ENCODE measurements at places on chromosomes 2 and 18.

DNA sequence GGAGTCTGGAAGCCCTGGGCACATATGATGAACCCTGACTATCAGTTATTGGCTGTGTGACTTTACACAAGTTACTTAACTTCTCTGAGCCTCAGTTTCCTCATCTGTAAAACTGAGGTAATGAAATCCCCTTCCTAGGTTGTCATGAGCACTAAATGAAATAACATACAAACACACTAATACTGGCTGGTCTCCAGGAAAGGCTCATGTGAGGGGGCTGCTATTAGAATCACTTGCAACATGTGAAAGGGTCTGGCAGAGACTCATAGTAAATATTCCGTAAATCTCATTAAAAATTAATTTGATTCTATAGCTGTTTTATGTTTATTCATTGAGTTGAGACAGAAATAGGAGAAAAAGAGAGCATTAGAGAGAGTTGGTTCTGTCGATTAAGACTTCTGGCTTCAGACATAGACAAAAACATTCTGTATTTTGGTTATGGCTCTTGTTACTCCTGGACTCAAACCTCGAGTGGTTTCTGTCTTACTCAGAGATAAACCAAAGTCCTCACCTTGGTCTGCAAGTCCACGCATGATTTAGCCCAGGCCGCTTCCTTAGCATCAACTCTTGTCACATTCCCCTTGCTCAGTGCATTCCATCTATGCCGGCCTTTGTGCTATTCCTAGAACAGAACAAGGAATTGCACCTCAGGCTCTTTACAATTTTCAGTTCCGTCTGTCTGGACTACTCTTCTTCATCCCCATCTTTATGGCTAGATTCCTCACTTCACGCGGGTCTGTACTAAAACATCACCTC lies 139.1 kb downstream of the NXPH2 start:
- no peak for DNase-seq

DNA sequence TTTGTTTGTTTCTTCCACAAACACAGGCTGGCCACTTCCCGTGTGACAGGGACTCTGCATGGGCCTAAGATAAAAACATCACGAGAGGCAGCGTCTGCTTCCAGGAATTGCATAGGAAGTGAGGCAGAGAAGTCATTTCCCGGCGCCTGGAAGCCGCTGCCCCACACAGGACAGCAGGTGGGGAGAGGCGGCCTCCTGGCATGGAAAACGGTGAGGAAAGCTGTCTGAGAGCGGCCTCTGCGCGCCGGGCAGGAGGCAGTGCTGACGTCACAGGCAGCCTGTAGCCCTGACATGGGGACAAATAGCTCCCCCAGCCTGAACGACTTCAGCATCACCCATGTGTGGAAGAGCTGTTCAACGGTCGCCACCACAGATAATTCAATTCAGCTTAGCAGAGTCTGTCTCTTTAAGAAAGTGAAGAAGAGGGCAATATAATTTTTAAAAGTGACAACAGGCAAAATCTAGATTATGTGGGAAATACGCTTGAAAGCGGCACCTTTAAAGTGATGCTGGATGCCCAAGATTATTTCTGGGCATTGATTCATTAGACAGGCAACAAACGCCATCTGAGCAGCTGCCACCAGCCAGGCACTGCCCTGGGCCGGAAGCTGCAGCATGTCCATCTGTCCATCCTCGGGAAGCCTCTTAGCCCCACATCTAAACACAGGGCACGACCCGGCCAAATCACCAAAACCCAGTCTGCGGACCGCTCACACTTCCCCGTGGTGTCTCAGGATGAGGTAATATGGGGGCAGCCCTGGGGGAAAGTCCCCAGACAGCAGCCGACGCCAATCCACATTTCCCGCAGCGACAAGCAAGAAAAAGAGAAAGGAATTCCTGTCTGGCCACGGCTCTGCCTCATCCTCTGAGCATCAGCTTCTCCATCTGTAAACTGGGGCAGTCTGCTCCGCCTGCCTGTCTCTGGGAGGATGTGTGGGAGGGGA lies 138.9 kb downstream of the PXDN start:
- no peak for DNase-seq

DNA sequence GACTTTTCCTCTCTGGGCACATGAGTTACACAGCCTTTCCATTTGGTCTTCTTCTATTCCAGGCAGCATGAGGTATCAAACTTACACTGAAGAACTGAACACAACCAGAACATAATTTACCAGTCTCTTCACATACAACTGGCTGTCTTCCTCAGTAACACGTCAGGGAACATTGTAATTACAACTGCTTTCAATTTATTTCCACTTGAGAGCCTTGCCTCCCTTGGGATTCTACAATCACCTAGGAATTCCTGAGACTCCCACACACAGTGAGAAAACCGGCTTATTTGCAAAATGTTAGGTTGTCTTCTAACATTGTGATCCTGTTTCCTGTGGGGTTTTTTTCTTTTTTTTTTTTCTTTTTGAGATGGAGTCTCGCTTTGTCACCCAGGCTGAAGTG lies 149.9 kb downstream of the TMX3 start:
- DNase-seq, result no peak

DNA sequence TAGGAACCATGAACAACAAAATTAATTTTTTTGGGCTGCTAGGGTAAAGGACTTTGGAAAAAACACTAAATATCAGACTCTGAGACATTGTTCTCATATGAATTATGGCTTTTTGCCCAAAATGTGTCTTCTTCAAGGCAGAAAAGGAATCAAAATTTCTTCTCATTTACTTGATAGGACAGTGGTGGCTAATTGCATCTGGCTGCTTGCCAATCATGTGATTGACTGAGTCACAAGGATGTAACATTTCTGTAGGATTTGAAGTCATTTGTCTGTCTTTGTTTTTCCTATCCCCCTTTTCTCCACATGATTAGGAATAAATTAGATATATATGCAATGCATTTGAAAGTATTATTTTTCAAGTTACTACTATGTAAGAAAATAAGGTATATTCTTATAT lies 130.2 kb downstream of the SLC4A10 start:
- DNase-seq, result no peak

DNA sequence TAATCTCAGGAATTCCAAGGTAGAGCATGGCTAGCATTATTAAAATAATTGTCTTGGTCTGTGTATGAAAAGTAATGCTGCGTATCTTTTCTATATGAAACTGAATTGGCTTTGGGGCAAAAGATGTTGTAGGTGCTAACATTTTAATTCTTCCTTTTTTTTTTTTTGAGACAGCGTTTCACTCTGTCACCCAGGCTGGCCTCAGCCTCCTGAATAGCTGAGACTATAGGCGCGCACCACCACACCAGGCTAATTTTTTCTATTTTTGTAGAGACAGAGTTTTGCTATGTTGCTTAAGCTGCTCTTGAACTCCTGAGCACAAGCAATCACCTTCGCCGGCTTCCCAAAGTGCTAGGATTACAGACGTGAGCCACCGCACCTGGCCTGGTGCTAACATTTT lies 172.6 kb upstream of the STON1 start:
- no peak for DNase-seq

DNA sequence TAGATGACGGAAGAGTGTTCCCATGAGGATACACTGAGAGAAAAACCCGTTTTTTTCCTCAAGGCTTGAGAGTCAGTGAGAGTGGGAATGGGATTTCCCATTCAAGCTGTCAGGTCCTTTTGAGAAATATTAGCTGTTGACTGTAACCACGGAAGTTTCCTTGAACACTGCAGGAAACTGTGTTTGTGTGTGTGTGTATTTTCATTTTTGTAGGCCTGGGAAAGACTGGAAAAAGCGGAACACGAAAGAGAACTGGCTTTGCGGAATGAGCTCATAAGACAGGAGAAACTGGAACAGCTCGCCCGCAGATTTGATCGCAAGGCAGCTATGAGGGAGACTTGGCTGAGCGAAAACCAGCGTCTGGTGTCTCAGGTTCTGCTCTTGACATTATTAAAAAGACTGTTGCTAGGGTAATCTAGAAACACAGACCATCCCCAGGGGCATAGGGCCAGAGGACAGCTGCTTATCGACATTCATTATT lies 98.8 kb upstream of the EML6 start:
- DNase-seq, result no peak

GRCh38 chr2:173854840-173855239 lies 110.3 kb downstream of the SP3 start:
- DNase-seq, result no peak

DNA sequence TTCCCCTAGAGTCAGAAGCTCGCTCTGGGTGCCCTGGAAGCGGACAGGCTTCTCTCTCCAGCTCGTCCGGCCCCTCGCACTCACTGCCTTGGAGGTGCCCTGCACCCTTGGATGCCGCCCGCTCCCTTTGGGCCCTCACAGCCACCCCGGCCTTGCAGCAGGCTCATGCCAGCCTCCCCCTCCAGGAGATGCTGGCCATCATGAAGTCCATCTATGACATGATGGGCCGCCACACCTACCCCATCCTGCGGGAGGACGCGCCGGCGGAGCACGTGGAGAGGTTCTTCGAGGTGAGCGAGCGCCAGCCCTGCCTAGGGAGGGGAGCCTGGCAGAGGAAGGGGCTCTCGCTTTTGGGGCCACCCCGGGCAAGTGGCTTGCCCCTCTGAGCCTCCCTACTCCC lies 20.3 kb upstream of the FAHD2A start:
- DNase-seq, result no peak

DNA sequence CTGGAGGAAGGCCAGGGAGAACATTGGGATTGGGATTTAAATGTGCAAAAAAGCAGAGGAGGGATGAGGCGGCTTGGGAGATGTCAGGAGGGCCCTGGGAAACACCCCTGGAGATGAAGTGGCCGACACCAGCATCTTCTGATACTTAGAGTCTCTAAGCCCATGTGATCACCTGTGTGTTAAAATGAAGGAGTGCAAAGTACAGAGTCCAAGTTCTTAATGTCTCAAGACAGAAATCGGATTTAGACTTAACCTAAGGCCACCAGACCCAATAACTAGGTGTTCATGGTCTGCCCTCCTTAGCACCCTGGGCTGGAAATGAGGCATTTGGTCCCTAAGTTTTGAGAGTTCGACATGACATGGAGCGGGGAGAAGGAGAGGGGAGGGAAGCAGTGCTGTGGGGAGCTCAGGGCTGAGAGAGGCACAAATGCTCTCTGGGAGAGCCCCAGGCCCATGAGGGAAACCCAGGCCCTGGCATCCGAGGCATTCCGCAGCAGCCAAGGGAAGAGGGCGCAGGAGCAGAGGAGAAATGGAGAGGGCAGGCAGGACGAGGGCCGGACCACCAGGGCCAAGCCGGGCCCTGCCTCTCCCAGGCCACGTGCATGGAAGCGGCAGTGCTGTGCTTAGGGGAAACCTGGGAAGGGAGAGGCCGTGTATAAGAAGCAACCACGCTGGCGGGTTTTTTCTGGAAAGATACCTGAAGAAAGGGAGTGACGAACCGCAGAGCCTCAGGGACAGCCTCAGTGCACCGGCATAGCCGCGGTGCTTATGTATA lies 63.3 kb downstream of the SFXN5 start:
- no peak for DNase-seq

DNA sequence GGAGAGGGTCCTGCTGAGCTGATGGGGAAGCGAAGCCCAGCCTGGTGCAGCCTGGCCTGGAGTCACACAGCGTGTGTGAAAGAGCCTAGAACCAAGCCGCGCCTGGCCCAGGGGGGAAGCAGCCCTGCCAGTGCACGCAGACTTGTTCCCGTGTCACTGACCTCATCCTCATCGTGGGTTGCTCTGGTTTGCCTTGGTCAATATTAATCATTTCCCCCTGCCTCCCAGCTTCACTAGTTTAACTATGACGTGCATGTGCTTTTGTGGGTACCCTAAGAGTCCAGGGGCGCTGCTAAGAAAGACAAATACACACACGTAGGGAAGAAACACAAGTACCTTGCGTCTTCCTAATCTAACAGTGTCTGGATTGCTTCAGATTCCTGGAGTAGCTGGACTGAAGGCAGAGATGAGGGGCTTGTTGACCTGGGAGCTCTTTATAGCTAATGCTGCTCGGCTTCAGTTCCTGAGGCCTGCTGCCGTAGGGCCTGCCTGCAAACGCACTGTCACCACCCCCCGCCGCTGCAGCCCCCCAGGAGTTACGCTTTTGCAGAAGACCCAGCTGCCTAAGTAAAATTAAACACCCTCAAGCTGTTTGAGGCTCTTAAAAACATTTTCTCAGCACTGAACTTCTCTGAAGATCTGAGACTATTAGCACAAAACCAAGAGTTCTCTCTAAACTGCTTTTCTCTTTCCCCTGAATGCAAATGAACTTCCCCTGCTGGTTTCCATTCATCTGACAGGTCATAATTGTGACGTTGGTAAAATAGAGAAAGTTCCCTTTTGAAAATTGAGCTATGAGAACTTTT lies 159.2 kb downstream of the FAM210A start:
- peak; percentile 65 for DNase-seq

- no peak for DNase-seq
Observed at GRCh38 chr2:15050483-15050882, 418.0 kb downstream of the LRATD1 start.

- DNase-seq, result no peak
Observed at GRCh38 chr2:26691881-26692278, 642 bp upstream of the KCNK3 start.

DNA sequence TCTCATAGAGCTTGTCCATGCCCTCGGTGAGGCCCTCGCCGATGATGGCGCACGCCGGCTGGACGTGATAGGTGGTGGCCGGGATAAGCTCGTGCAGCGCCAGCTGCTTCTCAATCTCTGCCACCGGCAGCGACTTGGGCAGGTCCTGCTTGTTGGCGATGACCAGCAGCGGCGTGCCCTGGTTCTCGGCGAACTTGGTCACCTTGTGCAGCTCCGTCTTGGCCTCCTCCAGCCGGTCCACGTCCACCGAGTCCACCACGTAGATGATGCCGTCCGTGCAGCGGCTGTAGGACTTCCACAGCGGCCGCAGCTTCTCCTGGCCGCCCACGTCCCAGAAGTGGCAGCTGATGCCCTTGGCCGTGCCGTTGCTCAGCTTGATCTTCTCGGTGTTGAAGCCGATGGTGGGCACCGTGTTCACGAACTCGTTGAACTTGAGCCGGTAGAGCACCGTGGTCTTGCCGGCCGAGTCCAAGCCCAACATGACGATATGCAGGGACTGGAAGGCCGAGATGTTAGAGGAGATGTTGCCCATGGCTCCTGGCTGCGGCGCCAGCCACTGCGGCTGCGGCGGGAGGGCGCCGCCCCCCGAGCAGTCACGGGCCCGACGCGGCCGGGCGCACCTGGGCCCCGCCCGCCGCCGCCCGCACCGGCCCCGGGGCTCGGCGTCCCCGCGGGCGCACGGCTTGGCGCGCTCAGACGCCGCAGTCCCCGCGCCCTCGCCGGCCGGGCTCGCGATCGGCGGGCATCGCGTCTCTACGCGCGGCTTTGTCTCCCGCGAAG lies 636 bp downstream of the ARL4C start:
- DNase-seq, result peak; percentile 27

GRCh38 chr2:32424739-32425138 lies 67.9 kb downstream of the BIRC6 start:
- no peak for DNase-seq

GRCh38 chr2:25512707-25513106 lies 160.7 kb downstream of the DTNB start:
- DNase-seq, result peak; percentile 54

DNA sequence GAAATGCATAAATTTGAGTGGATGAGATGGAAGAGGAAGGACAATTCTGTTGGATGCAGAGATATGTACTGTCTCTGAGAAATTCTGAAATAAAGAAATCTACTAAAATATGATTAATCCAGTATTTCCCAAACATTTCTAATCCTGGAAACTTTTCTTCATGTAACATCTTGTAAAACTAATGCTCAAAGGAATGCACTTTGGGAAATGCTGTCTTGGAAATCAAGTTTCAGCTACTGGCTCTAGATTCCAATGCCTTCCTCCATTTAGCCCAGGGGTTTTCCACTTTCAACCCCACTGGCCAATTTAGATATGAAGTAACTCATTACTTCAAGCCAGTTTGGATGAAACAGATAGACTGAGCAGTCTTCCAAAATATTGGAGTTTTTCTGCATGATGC lies 355.1 kb downstream of the TXNL1 start:
- DNase-seq, result no peak

Data from hematopoietic multipotent progenitor cell treated with erythropoietin and hydrocortisone succinate and interleukin-3 and kit ligand, for 4 days (in vitro differentiated cells).